ENCODE measurements at places on chromosomes 3 and 15.

DNA sequence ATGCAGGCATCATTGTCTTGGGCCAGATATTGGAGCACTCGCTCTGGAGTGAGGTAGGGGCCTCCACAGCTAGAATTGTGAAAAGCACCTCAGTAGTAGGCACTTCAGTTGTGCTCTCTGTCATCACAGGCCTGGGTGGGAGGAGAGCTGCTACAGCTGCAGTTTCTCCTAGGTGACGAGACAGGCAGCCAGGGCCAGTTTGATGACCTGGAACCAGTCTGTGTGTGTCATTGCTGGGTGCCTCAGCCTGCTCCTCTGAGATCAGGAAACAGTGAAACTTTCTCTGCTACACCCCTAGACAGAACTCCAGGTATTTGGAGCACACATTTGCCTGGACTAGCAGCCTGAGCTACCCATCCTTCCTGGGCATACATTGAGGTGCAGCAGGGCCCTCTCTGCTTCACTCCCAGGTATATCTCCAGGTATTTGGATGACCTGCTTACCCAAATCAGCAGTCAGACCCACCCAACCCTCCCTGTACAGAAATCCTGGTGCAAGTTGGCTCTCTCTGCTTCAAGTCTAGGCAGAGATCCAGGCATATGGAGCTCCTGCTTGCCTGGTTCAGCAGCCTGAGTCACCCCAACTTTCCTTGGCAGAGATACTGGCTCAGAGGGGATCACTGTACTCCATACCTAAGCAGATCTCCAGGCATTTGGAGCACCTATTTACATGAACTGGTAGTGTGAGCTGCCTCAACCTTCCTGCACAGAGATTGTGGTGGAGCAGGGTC is 54.3 kb upstream of the SGO1 start:
- no peak for DNase-seq

DNA sequence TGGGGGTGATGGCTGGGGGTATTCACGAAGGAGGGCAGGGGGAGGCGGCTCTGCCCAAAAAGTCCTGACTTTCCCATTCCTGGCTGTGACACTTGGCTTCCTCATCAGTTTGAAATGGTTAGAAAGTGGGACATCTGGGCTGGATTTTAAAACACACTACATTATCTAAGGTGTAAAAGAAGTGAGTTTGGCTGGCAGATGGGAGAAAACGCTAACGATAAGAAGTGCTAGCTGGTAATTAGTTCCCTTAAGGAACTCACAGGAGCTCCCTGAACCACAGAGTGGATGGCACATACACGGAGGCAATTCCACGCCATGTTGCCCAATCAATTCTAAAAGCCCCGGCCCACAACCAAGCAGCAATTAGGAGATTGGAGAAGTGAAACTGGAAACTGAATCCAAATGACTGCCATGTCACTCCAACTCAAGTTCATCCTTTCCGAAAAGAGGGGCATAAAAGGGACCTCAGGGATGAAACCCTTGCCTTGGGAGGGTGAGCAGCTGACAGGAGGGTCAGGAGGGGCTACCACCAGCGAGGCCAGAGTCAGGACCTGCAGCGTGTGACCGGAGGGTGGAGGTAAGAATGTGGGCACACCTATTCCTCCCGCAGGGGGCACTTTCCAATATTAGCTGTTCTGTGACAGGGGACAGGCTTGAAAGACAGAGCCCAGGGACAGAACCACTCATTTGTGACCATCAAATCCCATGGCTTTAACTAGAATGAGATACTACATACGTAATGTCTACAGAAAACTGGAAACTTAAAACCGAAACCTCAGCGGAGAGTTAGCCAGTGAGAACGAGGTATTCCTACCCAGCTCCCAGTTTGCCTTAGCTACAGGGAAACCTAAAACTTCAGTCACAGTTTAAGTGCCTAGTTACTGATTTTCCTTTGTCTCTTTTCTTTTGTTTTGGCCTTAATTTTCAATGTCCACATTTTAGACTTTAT is 95.3 kb upstream of the OXTR start:
- DNase-seq: no peak

DNA sequence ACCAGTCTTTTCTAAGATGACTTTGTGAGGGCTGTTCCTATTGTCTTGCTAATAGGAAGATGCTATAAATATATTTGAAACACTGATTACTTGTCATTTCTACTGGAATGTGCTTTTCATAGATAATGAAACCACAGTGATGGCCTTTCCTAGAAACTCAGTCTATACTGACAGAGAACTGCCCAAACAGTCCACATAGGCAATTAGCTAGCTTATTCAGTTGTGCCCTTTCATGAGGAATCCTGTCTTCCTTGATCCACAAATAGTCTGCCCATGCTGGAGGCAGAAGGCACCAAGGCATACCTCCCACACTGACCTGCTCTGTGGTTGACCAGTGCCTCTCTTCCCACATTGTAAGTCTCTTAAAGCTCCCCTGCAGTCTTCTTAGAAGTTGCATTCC is 135.9 kb downstream of the CMSS1 start:
- DNase-seq: no peak

DNA sequence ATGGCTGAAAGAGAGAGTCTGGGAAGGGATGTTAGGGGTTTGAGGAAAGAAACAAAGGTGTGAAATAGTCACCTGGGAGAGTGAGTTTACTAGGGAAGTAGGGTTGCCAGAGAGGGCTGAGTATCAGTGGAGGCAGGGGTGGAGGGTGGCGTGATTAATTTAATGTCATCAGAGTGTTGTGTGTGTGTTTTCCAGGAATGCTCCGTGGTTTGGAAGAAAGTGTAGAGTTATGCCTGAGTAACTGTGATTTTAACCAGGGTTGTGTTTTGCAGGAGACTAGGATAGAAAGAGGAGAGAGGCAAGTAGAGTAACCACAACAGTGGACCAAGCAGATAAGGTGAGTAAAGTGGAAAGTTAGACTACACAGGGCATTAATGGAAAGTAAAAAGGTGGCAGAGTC is 27.2 kb downstream of the PLD1 start:
- DNase-seq: no peak

GRCh38 chr3:191425322-191425734 is 35.6 kb upstream of the PYDC2 start:
- no peak for DNase-seq

DNA sequence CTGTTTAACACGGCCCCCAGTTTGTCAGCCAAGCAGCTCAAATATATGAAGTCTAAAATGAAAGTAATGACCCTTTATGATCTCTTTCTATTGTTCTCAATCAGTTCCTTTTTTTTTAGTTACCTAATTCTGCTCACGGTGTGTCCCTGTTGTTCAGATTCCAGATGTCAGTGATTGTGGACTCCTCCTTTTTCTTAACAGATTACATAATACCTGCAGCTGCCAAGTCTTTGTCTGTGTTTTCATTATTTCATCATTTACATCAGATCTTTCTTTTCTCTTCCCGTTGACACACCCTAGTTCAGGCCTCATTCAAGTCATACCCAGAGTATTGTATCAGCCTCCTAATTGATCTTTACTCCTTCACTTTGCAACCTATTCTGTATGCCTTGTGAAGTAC is 56.1 kb upstream of the SKIL start:
- DNase-seq: no peak
